ENCODE measurements at places on chromosomes 7 and 10. TPM values are rescaled to one million over a fixed set of nuclear protein-coding genes. Genes with fewer than 3 reads are reported as not detected.

AVPI1 gene
- total RNA-seq = 5.8 TPM

ITGA8 gene
- total RNA-seq = 0.15 TPM

HTR7 gene
- not detected for total RNA-seq

- no peak overlapping the region for H3K27ac ChIP-seq
- H3K4me1 ChIP-seq = no peaks in the 10 kb centered on the region
- H3K36me3 ChIP-seq = no peaks in the 10 kb centered on the region
- H3K27me3 ChIP-seq = no peaks in the 10 kb centered on the region
- H3K4me3 ChIP-seq = no peak overlapping the region
Observed at GRCh38 chr10:66717231-66717981, 208.4 kb upstream of the LRRTM3 start.

DNA sequence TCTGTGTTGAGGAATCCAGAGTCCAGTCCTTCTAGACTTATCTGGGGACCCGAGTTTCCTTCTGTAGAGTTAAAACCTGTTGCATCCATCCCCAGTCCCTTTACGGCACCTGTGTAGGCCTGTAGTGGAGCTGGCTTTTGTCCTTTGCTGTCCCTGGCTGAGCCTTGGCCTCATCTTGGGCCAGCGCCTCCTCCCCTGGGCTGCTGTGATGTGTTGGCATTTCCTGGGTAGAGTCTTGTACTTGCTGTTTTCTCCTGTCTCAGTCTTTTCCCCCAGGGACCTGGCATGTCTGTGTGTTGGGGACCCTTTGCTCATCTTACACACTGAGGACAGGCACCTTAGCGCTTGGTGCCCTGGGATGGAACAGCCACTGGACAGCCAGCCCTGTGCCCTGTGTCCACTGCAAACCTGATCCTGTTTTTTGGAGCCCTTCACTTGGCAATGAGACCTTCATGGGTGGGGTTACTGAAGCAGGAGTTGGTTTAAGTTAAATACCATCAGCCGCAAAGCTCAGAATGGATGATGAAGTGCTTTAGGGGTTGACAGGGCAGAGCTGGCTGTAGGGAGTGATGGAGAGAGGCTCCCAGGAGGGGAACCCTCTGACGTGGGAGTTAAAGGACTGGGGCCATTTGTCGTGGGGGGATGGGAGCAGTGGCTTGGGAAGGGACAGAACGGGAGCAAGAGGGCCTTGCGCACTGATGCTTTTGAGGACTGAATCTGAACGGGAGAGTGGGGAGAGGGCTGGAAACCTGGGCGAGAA is 50.9 kb downstream of the CUX1 start:
- H3K27ac ChIP-seq = no peak overlapping the region
- H3K4me1 ChIP-seq = peaks cover 14% of the 10 kb centered on the region
- no peaks in the 10 kb centered on the region for H3K36me3 ChIP-seq
- no peak overlapping the region for H3K4me3 ChIP-seq
- no peaks in the 10 kb centered on the region for H3K27me3 ChIP-seq
- DNase-seq = no peak

RTKN2 gene
- total RNA-seq = 65.9 TPM

- H3K27ac ChIP-seq = peak overlapping the region; percentile 49
- DNase-seq = no peak
- H3K4me3 ChIP-seq = no peak overlapping the region
- no peaks in the 10 kb centered on the region for H3K27me3 ChIP-seq
- no peaks in the 10 kb centered on the region for H3K36me3 ChIP-seq
Observed at GRCh38 chr10:84522612-84523462, 194.4 kb downstream of the CCSER2 start.

DNA sequence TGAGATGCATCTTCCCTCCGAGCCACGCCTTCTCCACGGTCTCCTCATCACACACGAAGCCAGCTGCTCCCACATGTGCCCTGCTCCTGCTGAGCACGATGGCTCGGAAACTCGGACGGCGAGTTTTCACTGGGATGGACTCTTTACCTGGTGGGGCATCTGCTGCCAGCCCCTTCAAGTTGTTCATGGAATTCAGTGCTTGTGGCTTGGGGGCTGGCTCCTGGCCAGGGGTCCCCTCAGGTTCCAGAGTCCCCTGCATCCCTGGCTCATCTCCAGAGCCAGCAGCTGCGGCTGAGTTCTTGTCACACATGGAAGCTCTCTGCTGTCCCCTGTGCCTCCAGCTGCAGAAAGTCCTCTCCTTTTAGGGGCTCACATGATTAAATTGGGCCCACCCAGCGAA is 654.0 kb downstream of the SDK1 start:
- H3K36me3 ChIP-seq = no peaks in the 10 kb centered on the region
- H3K4me3 ChIP-seq = no peak overlapping the region
- H3K4me1 ChIP-seq = no peaks in the 10 kb centered on the region
- no peak overlapping the region for H3K27ac ChIP-seq
- DNase-seq = no peak

DNA sequence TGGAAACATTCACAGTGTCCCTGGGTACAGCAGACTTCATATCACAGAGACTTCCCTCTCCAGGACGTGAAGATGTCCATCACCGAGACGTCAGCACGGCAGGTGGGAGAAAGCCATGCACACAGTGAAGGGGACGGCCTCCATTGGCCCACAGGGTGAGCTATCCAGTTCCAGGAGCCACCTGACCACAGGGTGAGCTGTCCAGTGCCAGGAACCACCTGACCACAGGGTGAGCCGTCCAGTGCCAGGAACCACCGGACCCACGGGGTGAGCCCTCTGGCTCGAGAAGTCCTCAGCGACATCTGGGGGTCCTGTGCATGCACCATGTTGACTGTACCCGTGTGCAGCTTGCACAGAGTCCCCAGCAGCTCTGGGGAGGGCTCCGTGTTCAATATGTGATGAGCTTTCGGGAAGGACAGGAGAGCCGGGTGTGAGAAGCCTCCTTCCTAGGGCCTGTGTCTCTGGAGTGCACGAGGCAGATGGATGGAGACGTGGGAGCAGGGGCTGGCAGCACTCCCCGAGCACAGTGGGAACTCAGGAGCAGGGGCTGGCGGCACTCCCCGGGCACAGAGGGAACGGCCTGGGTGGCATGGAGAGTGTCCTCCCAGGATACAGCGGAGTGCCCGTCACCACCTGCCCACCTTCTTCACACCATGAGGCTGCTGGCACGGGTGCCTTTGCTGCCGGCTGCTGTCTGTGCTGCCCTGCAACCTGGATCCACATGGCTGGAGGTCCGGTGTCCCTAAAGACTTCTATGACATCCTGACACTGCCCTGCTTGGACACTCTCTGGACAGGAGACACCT is 616.2 kb downstream of the DNAJB6 start:
- peaks cover 21% of the 10 kb centered on the region for H3K4me1 ChIP-seq
- H3K27me3 ChIP-seq = no peaks in the 10 kb centered on the region
- H3K27ac ChIP-seq = no peak overlapping the region
- H3K36me3 ChIP-seq = no peaks in the 10 kb centered on the region

GRCh38 chr7:43211286-43211685 is 98.8 kb downstream of the HECW1 start:
- H3K36me3 ChIP-seq = no peaks in the 10 kb centered on the region
- H3K27ac ChIP-seq = no peak overlapping the region
- H3K27me3 ChIP-seq = no peaks in the 10 kb centered on the region

- H3K27me3 ChIP-seq = no peaks in the 10 kb centered on the region
- H3K4me3 ChIP-seq = no peak overlapping the region
Observed at GRCh38 chr10:89337484-89337883, 9.7 kb downstream of the IFIT3 start.

UCN3 gene
- not detected for total RNA-seq

DNA sequence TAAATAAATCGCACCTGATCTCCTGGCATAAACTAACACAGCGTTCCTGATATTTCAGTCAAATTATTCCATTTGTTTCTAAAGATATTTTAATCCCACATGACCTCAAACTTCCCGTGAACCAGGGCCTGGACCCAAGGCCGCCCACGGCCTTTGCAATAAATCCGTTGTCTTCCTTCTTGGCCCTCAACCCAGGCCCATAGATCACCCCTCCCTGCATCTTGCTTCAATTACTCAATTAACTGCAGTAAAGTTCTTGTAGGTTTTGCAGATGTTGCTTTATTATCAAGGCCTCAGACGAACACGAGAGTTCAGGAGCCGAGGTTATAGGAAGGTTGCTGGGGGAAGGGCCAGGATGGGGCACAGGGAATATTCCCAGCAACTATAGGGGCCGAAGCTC is 249.4 kb downstream of the RAB11FIP2 start:
- H3K36me3 ChIP-seq = no peaks in the 10 kb centered on the region
- no peaks in the 10 kb centered on the region for H3K4me1 ChIP-seq
- no peak for DNase-seq
- no peaks in the 10 kb centered on the region for H3K27me3 ChIP-seq

GRCh38 chr7:14807507-14807906 is 95.0 kb downstream of the DGKB start:
- H3K36me3 ChIP-seq = no peaks in the 10 kb centered on the region
- DNase-seq = no peak
- H3K27ac ChIP-seq = no peak overlapping the region
- no peak overlapping the region for H3K4me3 ChIP-seq
- H3K4me1 ChIP-seq = peaks cover 3% of the 10 kb centered on the region

GRCh38 chr10:76395251-76395650 is 963.8 kb downstream of the LRMDA start:
- no peak for DNase-seq
- no peak overlapping the region for H3K27ac ChIP-seq
- no peak overlapping the region for H3K4me3 ChIP-seq
- H3K27me3 ChIP-seq = no peaks in the 10 kb centered on the region
- no peaks in the 10 kb centered on the region for H3K36me3 ChIP-seq

DNA sequence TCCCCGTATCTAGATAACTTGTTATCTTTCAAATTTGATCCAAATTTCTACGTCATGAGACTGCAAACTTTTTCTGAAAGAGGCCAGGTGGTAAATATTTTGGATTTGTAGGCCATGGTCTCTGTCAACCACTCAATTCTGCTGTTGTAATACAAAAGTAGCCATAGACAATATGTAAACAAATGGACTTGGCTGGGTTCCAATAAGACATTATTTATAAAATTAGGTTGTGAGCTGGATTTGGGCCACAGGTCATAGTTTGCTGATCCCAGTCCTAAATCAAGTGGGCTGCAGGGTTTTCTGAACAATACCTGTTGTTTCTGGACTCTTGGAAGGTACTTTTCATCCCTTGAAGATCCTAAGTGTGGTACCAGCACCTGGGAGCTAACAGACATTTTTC is 1178.0 kb downstream of the SORCS1 start:
- no peak overlapping the region for H3K27ac ChIP-seq
- no peak for DNase-seq
- no peaks in the 10 kb centered on the region for H3K27me3 ChIP-seq

DNA sequence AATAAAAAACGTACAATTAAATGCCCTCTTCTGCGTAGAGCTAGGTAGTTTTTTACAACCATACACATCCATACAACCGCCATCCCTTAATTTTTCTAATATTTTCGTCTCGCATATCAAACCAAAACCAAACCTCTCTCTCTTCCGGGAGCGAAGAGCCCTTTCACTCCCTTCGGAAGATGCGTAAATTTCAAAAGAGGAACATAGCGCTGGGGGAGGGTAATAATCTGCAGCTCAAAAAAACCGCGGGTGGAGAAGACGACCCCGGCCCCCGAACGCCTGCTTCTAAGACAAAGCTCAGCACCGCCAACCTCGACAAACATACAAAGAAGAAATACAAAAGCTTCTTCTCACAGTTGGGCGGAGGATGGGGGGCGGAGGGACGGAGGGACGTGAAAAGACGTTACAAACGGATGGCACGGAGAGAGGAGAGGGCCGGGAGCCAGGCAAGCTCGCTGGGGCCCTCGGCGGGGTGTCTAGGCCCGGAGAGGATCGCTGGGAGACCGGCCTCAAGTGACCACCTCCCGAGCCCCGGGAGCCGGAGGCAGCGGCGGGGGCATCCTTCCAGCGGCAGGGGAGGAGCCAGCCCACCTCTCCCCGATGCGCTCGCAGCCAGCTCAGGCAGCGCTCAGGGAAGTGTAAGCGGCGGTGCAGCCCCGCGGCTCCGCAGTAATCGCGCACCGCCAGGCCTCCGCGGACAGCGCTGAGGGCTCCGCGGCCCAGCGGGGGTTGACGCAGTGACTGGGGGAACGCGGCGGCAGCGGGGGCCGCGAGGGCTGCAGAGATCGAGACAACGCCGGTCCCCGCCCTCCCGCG is 851 bp downstream of the MKRN1 start:
- H3K36me3 ChIP-seq = no peaks in the 10 kb centered on the region
- H3K27me3 ChIP-seq = no peaks in the 10 kb centered on the region
- peak overlapping the region; percentile 96 for H3K27ac ChIP-seq

PARD3 gene
- total RNA-seq = 55.3 TPM

LAMB4 gene
- total RNA-seq = not detected

ITIH2 gene
- not detected for total RNA-seq

MOGAT3 gene
- total RNA-seq = not detected

WNT2 gene
- not detected for total RNA-seq

OR2A12 gene
- total RNA-seq = not detected

DNA sequence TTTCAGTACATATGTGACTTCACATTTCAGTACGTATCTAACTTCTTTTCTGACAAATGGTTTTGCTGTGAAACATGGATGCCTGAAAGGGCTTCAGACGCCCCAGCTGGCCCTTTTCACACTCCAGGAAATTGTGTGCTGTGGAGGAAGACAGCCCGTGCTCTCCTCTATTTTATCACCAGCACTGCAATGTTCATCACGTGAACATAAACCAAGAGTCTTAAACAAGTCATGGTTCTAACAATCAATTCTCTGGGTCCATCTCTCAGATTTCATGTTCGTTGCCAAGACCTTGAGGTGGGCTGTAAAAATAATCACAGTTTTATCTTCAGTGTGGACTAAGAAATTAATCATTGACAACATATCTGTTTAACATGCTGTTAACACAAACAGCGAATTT is 141.2 kb downstream of the WDR37 start:
- no peaks in the 10 kb centered on the region for H3K27me3 ChIP-seq
- H3K27ac ChIP-seq = no peak overlapping the region
- H3K4me1 ChIP-seq = peaks cover 13% of the 10 kb centered on the region
- DNase-seq = no peak
- H3K36me3 ChIP-seq = no peaks in the 10 kb centered on the region
